ENCODE measurements at places on chromosomes 2 and 18.

DNA sequence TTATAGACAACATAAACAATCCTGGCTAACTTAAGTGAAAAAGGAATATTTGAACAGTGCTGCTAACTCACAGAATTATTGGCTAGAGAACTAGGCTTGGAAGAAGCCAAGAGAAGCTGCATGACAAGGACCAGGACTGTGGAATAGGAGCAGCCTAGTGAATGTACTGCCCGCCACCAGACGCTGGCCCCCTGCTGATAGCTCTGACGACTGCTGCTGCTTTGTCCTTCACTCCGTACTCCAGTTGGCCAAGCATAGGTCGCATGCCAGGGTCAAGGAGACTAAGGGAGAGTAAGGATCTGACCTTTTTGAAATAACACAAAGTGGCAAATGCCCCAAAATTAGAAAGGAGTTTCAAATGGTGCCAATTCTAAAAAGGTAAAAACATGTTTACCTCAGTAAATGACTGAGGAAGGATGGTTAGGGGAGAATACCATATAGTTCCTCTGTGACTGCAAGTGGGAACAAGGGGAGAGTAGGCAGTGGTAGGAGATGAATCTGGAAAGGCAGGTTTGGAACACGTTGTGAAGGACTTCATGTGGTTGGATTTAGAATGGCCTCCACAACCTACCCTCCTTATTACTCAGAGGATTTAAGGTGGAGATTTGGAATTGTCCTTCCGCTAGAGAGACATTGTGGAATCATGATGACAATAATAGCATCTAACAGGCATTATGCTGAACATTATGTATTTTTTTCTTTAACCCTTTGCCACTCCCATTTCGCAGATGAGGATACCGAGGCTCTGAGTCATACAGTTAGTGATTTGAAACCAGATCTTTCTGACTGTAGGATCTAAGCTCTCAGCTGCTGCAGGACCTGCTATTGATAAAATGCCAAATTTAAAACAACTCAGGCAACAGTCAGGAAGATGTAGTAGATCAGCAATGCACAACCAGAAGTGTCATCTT lies 19.5 kb downstream of the STRADB start:
- DNase-seq = no peak

GRCh38 chr2:17309741-17310339 lies 208.4 kb downstream of the RAD51AP2 start:
- peak; percentile 39 for DNase-seq

GRCh38 chr2:74639550-74639949 lies 8.6 kb downstream of the M1AP start:
- DNase-seq = no peak

DNA sequence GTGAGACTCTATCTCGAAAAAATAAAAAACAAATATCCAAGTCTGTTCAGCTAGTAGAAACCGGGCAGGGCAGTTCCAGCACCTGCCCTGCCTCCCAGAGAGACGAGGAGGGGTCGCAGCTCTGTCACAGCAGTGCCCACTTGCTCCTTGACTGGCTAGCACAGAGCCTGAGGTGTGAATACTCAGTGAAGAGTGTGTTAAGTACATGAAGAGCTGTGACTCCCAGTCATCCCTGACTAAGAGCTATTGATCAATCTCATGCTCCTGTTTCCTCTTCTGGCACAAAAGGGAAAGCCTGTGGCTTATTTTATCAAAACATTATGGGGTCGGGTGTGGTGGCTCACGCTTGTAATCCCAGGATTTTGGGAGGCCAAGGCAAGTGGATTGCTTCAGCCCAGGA lies 83.0 kb upstream of the FZD7 start:
- DNase-seq = no peak

- no peak for DNase-seq
These were observed 96.1 kb upstream of the ODC1 start for GRCh38 chr2:10544252-10544651.

DNA sequence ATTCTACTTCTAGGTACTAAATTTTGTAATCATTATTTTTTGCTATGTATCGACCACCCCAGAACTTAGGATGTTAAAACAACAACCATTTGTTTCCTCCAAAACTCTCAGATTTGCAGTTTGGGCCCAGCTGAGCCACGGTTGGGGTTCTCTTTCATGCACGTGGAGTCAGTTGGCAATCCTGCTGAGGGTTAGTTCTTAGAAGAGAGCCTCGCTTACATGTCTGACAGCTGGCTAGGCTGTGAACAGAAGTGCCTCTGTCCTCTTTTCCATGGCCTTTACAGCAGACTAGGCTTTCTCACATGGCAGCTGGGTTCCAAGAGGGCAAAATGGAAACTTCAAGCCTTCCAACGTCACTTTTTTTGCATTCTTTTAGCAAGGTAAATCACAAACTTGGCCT lies 9.3 kb upstream of the RGPD4 start:
- DNase-seq = no peak

DNA sequence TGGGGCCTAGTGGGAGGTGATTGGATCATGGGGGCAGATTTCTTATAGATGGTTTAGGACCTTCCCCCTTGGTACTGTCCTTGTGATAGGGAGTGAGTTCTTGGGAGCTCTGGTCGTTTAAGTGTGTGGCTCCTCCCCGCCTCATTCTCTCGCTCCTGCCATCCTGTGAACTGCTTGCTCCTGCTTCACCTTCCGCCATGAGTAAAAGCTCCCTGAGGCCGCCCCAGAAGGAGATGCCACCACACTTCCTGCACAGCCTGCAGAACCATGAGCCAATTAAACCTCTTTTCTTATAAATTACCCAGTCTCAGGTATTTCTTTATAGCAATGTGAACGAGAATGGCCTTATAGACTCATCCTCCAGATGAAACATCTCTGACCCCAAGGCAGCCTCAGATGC lies 101.5 kb downstream of the KCNF1 start:
- DNase-seq = no peak

DNA sequence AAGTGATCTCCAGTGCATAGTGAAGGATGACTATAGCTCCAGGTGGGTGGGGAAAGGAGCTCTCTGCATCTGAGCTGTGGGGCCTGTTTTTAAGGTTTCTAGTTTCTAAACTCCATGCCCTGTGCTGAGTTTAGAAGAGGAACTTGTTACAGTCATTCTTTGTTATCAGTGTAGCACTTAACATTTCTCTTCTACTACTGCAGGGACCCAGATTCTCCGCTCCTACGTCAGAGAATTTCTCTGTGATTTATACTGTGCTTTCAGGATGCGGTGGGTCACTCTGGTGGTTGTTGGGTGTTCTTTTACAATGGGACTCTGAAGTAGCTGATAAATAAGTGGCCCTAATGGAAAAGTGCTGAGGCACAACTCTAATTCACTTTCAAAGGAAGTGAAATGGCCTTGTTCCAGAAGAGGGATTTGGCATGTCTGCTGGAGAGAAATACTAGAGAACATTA lies 122.0 kb downstream of the WDSUB1 start:
- DNase-seq = no peak

DNA sequence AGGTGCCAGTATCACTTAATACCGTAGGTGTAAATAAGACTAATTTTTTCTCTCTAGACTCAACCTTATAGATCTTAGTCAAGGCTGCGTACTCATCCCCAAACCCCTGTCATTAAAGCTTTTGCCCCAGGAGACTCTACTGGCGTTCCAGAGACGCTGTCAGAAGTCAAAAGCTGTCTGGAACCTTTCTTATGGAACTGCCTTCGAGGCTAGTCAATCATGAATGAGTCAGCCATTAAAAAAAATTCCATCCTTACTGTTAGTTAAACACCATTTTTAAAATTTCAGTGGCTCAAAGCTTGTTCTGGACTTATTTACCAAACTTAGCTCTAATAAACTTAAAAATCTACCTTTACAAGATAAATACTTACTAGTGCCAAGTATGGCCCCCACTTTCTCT lies 52.1 kb downstream of the SPRED2 start:
- no peak for DNase-seq

DNA sequence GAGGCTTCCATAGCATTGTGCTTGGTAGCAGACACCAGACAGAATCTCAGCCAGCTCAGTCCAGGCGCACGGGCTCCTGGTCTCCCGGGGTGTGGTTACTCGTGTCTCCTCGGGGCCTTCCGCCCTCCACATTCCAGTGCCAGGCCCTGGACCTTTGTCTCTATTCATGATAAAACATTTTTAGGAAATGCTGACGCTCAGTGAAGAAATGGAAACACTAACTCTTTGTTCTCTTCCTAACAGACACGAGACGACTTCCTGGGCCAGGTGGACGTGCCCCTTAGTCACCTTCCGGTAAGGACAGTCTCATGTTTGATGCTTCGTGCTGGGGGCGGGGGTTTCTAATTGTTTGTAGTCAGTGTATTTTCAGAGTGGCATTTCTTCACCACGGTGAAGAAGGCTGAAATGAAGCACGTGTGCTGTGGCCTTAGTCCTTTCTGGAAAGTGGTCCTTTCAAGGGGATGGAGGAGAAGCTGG lies 271.8 kb downstream of the NEDD4L start:
- no peak for DNase-seq

- no peak for DNase-seq
These were observed 26.4 kb downstream of the MGAT5 start for GRCh38 chr2:134280231-134280630.

GRCh38 chr2:170660409-170660808 lies 54.7 kb upstream of the SP5 start:
- DNase-seq = no peak

- no peak for DNase-seq
These were observed 13.1 kb downstream of the CTLA4 start for GRCh38 chr2:203880557-203881125.

All from GM10248 (cell line).